ENCODE measurements at places on chromosomes 1 and 21. TPM values are rescaled to one million over a fixed set of nuclear protein-coding genes. Genes with fewer than 3 reads are reported as not detected.

AADACL3 gene
- total RNA-seq = not detected

FAAP20 gene
- 57.1 TPM for total RNA-seq

CYP4X1 gene
- total RNA-seq = 0.32 TPM

ZNF436 gene
- total RNA-seq = 8.0 TPM

MYBPH gene
- 8.5 TPM for total RNA-seq

PRAMEF26 gene
- total RNA-seq = not detected

FMN2 gene
- total RNA-seq = 0.39 TPM

LCE1D gene
- not detected for total RNA-seq

AGL gene
- 6.5 TPM for total RNA-seq

EFNA3 gene
- total RNA-seq = 1.7 TPM

IFI6 gene
- 139 TPM for total RNA-seq

SYT11 gene
- 30.6 TPM for total RNA-seq

TMEM269 gene
- not detected for total RNA-seq

BSND gene
- total RNA-seq = not detected

ERG gene
- 0.32 TPM for total RNA-seq

C4BPA gene
- not detected for total RNA-seq

GNAI3 gene
- total RNA-seq = 10.5 TPM

AK5 gene
- total RNA-seq = 14.7 TPM
